ENCODE measurements at places on chromosomes 4 and X.

GRCh38 chrX:153400146-153401132 is 711 bp downstream of the PNMA6E start:
- no peak for DNase-seq

- no peak for DNase-seq
Observed at GRCh38 chrX:130560544-130560943, 158.8 kb downstream of the RBMX2 start.

DNA sequence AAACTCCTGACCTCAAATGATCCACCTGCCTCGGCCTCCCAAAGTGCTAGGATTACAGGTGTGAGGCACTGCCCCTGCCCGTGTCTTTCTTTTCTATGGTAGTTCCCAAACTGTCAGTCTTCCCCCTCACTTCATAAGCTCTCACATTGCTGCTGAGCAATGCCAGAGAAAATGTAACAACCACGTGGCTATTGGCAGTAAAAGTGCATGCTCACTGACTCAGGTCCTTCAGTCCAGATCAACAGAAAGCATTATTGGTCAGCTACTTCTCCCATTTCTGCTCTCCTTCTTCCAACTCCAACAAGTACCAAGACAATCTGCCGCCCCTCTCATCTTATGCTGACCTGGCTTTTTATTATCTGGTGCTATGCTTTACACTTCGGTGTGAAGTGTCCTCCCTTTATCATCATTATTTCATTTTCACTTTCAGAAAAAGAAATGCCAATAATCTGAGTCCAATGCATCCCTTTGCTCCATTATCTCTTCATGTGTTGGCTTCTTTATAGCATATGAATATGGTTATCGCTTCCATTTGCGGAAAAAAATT is 133.8 kb upstream of the UGT8 start:
- DNase-seq, result no peak

GRCh38 chr4:82776925-82777542 is 21.6 kb downstream of the SCD5 start:
- DNase-seq, result no peak

GRCh38 chr4:34046580-34046979 is 2197.7 kb downstream of the ARAP2 start:
- DNase-seq, result no peak

- DNase-seq, result no peak
Observed at GRCh38 chrX:38985375-38985774, 184.1 kb downstream of the MID1IP1 start.

- no peak for DNase-seq
Observed at GRCh38 chr4:173420324-173420752, 21.4 kb upstream of the SCRG1 start.

GRCh38 chr4:3322059-3322550 is 29.3 kb downstream of the RGS12 start:
- no peak for DNase-seq
